Stimulated activated CD4-positive, alpha-beta T cell treated with anti-CD3 and anti-CD28 coated beads, Interleukin-4, amount 100 ng/mL, for 48 hours (primary cell): ENCODE measurements at places on chromosomes 11 and 22.
A peak's percentile ranks its signal among the peaks of the same experiment; 100 is the strongest.

DNA sequence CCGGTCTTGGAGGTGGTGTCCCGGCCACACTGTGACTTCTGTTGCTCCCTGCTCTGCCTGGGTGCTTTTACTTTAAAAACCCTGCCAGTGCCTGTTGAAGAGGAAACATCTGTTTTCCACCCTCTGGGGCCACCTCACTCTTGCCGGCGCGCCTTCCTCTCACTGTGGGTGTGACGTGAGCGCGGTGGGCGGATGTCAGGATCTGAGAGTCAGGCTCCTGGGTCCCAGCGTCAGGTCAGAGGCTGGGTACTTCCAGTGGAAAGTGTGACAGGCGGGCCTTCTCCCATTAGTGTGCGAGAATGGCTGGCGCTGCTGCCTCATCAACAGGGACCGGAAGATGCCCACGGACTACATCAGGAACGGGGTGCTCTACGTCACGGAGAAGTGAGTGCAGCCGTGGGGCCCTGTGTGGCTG, 54.2 kb downstream of the GRAMD4 start:
- peak; percentile 94 for DNase-seq

DNA sequence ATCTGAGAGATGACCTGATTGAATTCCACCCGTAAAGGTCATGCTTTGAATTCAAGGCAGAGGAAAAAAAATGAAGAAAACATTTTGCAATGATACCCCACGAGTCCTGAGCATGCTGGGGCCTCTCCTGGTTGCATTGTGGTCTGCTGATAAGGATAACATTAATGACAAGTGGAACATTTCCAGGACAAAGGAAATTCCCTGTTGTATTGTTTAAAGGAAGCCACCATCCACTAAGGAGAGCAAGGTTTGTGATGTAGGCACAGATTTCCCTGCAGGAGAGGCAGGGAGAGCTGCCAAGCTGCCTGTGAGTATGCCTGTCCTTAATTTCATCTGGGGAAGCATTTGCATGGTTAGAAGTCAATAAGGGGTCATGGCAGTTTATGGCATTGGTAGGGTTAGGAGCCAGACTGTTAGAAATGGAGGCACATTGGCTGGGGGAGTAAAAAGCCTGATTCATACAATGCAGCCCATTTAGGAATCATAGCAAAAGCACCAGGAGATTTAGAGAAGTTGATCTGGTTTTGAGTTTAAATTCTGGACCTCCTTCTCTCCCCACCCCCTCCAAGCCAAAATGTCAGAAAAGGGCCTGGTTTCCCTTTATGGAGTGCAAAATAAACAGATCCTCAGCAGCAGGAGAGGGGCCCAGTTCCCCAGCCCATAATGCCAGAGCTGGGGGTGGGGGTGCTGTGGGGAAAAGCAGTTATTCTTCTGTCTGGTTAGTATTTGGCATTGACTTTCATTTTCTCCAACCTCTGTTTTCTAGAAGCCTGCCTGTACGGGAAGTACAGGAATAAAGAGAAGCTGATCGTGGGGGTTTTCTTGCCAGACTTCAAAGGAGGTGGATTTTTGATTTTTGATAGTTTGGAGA, 22.1 kb downstream of the FLI1 start:
- DNase-seq = no peak

- no peak for DNase-seq
Measured at GRCh38 chr22:37105990-37106389, 3.5 kb downstream of the TMPRSS6 start.

DNA sequence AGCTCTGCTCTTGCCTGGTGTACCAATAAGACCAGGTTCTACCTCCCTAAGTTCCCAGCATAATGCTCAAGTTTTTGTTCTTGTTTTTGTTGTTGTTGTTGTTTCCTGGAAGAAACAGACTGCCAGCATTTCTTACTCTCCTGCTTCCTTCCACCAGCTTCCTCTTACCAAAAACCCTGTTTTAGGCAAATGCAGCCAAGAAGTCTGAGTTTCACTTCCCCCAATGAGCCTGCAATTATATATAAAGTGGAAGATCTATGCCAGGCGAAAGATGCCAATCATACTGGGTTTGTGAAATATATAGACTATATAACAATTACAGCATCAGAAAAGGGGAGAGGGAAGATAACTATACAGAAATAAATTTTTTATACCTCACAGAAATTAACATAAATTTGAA, 931.5 kb upstream of the FAT3 start:
- DNase-seq = no peak

DNA sequence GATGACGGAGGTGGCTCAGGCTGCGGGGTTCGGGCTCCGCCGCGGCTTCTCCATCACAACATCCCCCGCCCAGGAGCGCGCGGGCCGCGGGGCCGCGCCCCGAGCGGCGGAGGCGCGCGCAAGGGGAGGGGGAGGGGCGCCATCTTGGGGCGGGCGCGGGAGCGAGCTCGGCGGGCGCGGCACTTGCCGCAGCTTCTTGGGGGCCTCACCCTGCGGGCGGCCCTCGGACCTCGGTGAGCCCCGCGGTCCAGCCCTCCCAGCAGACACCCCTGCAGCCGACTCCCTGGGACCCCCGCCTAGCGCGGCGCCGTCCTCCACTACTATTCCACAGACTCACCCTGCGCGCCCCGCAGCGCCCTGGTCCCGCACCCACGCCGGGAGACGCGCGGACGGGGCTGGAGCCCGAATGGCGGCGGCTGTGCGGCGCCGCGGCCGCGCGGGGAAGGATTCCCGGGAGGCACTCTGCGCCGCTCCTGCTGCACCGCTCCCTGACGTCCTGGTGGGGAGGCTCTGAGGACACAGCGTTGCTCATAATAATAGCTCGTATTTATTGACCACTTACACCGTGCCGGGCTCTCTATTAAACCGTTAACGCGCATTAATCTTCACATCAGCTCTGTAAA, at the start of gene APBB1:
TSS of gene APBB1 (minus strand) at position 86 of the 623 bp plus-strand sequence. CDS start 7,747 bp downstream, outside the sequence.
- peak; percentile 66 for DNase-seq

- no peak for DNase-seq
Measured at GRCh38 chr11:119100246-119100970, 1.2 kb downstream of the DPAGT1 start.

DNA sequence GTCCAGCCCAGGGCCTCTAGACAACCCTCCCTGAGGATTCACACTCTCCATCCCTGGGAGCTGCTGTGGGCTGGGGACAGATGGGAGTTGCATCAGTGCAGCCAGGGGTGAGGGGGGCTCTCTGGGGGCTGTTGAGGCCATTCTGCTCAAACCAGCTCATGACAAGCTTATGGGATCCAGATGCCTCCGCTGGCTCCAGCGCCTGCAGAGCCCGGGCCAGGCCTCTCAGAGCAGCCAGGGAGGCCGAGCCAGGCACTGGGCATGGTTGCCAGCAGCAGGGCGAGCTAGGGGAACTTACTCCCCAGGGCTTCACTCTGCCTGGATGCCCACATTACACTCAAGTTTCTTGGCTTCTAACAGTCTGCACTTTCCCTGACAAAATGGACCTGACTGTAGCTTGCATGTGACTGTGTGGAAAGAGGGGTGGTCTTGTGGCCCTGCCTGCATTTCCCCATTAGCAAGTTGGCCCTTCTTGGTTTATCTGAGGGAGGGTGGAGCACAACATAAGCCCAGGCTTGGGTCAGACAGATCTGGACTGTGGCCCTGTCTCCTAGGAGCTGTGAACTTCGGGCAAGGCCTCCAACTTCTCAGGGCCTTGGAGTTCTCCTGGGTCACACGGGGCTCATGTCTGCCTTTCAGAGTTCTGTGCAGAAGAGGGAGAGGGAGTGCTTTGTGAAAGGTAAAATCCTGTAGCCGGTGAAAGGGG, 34.5 kb upstream of the CYB5R3 start:
- no peak for DNase-seq

GRCh38 chr11:46920755-46921154, 2.4 kb upstream of the LRP4 start:
- DNase-seq = no peak

DNA sequence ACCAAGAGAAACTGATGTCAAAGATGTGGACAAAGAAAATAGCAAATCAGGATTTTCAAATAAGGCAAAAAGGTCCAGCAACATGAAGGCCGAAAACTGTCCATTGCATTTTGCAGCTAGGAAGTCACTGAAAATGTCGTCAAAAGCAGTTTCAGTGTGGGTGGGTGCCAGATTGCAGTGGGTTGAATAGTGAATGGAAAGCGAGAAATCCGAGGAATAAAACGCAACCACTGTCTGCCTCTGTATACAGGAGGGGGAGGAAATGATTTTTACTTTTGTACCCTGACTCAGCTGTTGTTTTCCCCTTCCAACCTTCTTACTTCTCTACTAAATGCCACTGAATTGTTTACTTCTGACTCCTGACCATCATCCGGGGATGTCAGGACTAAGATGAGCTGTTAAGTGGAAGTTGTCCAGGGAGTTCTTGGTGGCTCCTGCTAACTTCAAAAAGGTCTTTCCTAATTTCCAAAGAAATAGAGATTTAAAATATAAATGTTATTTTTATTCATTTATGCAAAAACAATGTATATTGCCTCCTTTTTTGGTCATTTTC, 64.9 kb upstream of the BIRC3 start:
- no peak for DNase-seq

DNA sequence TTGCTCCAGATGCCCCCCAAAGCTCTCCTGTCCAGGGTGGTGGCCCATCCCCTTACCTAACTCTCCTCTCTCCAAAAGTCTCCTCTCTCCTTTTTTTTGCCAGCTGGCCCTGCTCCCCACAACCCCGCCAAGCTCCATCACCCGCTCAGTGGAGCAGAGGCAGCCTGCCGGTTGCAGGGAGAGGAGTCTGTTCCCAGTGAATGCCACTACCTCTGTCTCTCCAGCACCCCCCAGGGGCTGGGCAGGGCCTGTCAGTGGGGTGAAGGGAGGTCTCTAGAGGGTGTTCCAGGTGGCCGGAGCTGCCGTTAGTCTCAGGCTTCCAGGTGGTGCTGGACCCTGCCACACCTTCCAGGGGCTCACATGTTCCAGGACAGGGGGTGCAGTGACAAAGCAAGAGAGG, 387.0 kb downstream of the CTTN start:
- DNase-seq = no peak

- DNase-seq = no peak
Measured at GRCh38 chr11:3616721-3617460, 24.9 kb downstream of the ART5 start.

DNA sequence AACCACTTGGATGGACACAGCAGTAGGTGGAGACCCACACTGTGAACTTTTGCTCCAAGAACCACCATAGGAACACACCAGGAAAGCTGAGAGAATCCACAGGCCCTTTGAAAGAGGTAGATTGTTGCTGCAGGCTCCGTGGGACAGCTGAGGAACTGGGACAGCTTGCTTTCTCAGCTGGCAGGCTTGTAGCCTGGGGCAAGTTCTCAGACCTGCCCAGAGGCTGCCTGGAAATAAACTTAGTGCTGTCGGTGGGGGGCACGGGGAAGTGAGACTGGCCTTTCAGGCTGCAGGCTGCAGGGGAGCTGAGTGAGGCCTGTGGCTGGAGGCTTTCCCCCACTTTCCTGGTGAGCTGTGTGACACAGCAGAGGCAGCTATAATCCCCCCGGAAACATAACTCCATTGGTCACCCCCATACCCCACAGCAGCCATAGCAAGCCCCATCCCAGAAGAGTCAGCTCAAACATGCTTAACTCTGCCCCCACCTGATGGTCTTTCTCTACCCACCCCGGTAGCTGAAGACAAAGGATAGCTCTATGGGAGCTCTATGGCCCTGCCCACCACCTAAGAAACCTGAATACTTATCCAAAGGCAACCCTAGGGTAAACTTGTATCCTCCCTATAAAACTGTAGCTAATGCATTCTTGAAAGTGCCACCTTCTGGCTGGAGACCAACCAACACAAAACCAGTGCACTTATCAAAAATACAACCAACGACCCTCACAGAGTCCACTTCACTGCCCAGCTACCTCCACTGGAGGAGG, 21.4 kb upstream of the ACRV1 start:
- DNase-seq = no peak

DNA sequence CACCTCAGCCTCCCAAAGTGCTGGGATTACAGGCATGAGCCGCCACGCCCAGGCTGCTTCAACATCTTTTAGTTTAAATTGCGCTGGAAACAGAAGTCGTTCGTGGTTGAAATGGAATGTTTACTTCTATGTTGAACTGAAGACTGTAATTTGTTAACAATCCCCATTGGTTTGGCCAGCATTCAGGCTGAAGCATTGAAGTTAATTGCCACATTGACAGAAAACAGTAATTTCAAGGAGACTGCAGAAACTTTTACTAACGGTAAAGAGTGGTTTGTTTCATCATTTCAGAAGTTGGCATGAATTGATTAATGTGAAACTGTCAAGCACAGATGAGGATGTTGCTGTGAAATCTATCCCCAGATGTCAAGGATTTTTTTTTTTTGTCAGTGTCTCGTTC, 14.2 kb downstream of the AP5B1 start:
- no peak for DNase-seq

- no peak for DNase-seq
Measured at GRCh38 chr11:69301081-69301454, 7.1 kb downstream of the MYEOV start.

DNA sequence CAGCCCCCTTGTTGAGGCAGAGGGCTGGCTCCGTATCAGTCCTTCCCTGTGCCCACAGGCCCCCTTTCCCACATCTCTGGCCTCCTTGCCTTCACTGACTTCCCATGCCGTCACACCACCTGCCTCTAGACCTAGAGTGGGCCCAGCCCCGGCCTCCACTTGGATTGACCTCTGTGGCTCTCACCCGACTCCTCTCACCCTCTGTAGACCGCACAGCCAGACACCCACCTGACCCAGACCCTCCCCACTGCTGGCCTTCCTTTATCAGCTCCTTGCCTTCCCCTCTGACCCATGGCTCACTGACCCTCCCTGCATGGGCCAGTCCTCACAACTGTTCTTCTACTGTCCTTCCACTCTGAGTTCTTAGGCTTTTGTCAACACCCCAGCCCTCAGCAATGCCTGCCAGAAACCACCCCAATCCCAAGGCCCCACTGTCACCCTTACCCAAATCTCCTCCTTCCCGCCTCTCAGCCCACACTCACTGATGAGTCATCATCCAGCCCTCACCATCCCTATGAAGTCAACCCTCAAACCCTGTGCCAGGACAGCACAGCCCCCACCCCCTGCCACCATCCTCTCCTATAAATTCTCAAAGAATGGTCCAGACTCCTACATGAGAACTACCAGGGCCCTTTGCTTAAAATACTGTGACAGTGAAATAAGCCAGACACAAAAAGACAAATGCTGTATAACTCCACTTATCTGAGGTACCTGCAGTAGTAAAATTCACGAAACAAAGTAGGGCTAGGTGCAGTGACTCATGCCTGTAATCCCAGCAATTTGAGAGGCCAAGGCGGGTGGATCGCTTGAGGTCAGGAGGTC, 53.4 kb downstream of the SCGB1A1 start:
- no peak for DNase-seq

DNA sequence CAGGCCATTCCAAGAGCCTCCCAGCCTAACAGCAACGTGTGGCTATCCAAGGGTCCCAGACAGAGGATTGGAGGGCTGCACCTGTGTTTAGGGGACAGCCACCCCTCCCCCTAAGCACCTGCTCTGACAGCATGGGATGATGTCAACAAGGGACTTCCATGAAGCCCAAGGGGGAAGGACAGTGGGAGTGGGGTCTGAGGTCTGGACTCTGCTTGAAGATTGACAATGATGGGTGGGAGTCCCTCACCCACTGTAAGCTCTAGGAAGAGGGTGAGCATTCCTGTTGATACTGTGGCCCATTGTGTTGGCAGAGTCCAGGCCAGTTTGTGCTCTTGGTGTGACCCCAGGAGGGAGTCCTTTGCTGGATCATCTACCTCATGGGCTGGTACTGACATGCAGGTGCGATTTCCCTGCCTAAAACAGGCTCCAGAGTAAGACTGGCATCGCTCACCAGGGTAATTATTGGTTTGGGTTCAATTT, 46.9 kb upstream of the TUB start:
- DNase-seq = no peak
